ENCODE measurements at places on chromosomes 13 and 19.
A peak's percentile ranks its signal among the peaks of the same experiment; 100 is the strongest.

DNA sequence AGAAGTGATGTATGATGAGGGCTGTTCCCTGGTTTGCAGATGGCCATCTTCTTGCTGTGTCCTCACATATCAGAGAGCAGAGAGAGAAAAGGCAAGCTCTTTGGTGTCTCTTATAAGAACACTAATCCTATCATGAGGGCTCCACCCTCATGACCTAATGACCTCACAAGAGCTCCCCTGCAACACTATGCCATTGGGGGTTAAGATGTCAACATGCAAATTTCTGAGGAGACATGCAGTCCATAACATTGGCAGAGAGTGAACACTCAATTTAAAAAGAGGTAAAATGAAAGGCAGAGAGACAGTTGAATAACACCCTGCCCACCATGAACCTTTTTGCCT lies 10.9 kb downstream of the FAM187B start:
- DNase-seq: no peak

- DNase-seq: no peak
Observed at GRCh38 chr13:112668924-112669323, 20.9 kb upstream of the ATP11A start.

- DNase-seq: no peak
Observed at GRCh38 chr19:1748115-1748872, 5.0 kb upstream of the ONECUT3 start.

DNA sequence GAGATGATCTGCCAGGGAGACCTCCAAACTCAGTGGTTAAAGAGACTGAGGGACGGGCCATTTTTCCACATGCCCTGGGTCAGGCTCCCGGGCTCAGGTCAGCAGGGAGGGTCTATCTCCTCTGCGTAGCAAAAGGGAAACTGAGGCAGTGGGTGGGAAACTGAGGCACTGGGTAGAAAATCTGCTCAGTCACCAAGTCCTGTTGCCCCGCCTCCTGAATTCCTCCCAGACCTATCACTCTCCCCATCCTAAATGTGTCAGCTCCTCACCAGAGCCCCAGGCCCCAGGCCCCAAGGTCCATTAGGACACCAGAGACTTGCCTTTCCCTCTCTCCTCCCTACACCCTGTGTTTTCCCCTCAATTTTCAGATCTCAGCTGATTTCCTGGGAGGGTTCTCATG lies 2.4 kb downstream of the CD320 start:
- DNase-seq: no peak

- DNase-seq: no peak
Observed at GRCh38 chr13:80690208-80690607, 349.3 kb upstream of the SPRY2 start.

DNA sequence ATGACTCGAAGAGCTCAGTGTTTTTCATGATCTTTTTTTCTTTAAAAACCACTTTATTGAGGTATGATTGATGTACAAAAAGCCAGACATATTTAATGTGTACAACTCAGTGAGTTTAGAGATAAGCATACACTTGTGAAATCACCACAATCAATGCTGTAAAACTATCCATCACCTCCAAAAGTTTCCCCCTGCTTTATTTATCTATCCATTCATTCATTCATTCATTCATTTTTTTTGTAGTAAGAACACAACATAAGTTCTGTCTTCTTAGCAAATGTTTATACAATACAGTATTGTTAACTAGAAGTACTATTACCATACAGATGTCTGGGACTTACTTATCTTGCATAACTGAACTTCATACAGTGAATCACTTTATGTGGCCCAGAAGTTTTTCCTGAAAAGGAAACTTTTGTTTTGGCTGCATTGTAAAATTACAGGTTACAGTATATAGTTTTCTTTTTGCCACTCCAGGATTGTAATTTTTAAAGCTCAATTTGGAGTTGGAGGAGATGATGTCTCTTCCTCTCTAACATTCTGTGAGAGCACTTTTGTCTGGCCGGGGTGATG lies 6.7 kb downstream of the RAP2A start:
- no peak for DNase-seq

GRCh38 chr19:6238256-6238642 lies 41.5 kb downstream of the MLLT1 start:
- DNase-seq: peak; percentile 76

DNA sequence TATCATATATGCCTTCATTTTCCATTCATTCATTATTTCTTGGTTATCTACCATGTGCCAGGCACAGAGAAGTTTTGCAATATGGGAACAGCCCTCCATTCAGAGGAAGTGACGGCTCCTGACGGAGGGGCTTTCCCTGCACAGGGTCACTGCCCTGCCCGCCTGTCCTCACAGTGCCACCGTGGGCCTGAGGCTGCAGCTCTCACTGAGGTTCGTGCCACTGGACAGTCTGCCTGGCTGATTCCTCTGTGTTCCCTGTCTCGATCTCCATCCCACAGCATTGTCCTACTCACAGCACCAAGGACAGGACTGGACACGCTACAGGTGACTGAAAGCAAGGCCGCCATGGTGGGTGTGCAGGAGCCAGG lies 92.7 kb downstream of the TSHZ3 start:
- no peak for DNase-seq

DNA sequence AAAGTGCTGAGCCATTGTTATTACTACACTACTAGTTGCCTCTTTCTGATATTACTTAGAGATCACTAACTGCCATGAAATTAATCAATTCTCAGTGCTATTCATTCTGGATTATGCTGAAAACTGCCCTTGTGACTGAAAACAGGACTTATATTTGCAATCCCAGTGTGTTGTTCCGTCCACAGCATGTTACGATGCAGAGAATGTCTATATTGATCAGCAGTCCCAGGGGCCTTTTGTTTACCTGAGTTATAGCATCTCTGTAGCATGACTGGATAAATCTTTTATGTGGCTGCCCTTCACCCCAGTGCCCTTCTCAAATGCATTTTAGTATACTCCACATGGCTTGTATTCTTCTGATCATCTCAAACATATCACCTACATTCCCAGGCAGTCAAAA lies 251.0 kb downstream of the GPC5 start:
- DNase-seq: no peak
